ENCODE measurements at places on chromosomes 2 and 18. TPM values are rescaled to one million over a fixed set of nuclear protein-coding genes. Genes with fewer than 3 reads are reported as not detected.

Gene SERPINB13
- total RNA-seq = 228 TPM

GRCh38 chr2:196233021-196233804, 61.8 kb upstream of the STK17B start:
- no peak for DNase-seq
- no peak overlapping the region for H3K4me3 ChIP-seq
- no peaks in the 10 kb centered on the region for H3K36me3 ChIP-seq
- H3K27ac ChIP-seq = peak overlapping the region; percentile 91
- H3K27me3 ChIP-seq = no peaks in the 10 kb centered on the region

Gene LNPK
- total RNA-seq = 22.8 TPM

DNA sequence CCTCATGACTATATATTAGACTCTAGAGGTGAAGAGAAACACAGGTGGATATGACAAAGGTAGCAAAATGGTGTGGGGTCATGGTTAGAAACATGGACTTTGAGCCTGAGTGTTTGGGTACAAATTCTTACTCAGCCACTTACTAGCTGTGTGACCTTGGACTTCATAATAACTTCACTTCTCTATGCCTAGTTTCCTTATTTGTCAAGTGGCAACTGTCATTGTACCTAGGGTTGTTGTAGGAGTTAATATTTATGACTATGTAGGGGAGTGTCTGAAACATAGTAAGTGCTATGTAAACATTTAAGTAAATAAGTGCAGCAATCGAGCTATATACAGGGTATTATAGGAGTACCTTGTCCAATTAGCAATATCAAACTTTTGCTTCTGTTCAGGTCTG, 49.7 kb upstream of the RAPH1 start:
- DNase-seq = no peak
- H3K27ac ChIP-seq = peak overlapping the region; percentile 86
- peaks cover 41% of the 10 kb centered on the region for H3K4me1 ChIP-seq
- no peaks in the 10 kb centered on the region for H3K27me3 ChIP-seq

DNA sequence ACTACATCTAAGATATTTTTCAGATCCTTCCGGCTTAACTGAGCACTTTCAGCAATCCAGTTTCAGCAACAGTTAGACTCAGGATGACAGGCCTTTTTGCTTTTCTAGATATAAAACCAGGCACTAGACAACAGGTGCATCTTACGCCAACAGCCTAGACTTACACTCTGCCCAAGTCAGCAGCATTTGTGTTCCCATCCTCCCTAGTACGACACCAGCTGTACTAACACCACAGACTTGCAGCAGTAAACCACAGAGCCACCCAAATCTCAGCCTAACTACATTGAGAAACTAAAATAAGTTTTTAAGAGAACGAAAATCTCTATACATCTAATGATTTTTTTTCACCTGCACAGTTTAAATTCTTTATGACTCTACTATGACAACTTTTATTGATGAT, 89.9 kb upstream of the DNMT3A start:
- no peak overlapping the region for H3K27ac ChIP-seq
- H3K4me1 ChIP-seq = no peaks in the 10 kb centered on the region
- DNase-seq = no peak
- H3K4me3 ChIP-seq = no peak overlapping the region
- H3K27me3 ChIP-seq = no peaks in the 10 kb centered on the region

Gene ITPRIPL1
- 3.1 TPM for total RNA-seq

- H3K4me1 ChIP-seq = peaks cover 5% of the 10 kb centered on the region
- H3K36me3 ChIP-seq = no peaks in the 10 kb centered on the region
- no peak overlapping the region for H3K4me3 ChIP-seq
Observed at GRCh38 chr2:168559187-168559586, 103.1 kb downstream of the CERS6 start.

DNA sequence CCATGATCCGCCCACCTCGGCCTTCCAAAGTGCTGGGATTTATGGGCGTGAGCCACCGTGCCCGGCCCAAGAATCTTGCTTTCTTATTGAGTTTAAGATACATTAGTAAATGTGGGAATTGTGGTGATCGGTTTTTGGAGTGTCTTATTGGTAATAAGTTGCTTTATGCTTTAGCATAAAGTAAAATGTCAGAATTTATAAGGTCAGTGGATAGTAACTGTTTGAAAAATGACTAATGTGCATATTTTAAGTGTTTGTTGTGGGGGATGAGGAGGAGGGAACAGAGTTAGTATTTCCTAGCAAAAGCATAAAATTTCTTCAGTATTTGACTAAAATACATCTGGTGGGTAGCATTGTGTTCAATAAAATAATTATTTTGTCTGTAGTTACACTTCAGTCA, 77.4 kb downstream of the SLC39A10 start:
- H3K27ac ChIP-seq = no peak overlapping the region
- no peak for DNase-seq
- no peak overlapping the region for H3K4me3 ChIP-seq

Gene EFEMP1
- total RNA-seq = 11.2 TPM

Gene SGPP2
- total RNA-seq = 39.3 TPM

Gene FIGN
- total RNA-seq = 1.9 TPM

Gene BUB1
- 8.4 TPM for total RNA-seq

DNA sequence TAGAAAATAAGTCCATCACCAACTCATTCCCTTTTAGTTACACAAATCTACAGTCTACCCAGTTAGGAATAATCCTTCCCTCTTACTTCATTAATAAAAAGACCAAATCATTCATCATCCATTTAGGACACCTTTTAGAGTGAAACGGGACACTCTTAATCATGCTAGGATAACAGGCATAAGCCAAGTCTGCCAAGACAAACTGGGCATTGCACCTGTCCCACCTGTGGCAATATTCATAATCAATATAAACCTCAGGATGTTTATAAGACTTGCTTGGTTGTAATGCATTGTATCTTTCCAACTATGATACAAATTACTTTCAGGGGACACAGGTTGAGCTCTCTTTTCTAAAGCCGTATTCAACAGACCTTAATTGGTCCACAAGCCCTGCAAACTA, 82.7 kb upstream of the SH3BP4 start:
- H3K27me3 ChIP-seq = no peaks in the 10 kb centered on the region
- peaks cover 9% of the 10 kb centered on the region for H3K4me1 ChIP-seq
- DNase-seq = no peak
- no peak overlapping the region for H3K27ac ChIP-seq
- no peak overlapping the region for H3K4me3 ChIP-seq

Gene SP5
- total RNA-seq = 0.57 TPM

- H3K4me1 ChIP-seq = no peaks in the 10 kb centered on the region
- H3K36me3 ChIP-seq = no peaks in the 10 kb centered on the region
- H3K27me3 ChIP-seq = no peaks in the 10 kb centered on the region
- H3K27ac ChIP-seq = no peak overlapping the region
Observed at GRCh38 chr2:11998626-11999378, 252.4 kb downstream of the LPIN1 start.

Gene GALR1
- not detected for total RNA-seq

DNA sequence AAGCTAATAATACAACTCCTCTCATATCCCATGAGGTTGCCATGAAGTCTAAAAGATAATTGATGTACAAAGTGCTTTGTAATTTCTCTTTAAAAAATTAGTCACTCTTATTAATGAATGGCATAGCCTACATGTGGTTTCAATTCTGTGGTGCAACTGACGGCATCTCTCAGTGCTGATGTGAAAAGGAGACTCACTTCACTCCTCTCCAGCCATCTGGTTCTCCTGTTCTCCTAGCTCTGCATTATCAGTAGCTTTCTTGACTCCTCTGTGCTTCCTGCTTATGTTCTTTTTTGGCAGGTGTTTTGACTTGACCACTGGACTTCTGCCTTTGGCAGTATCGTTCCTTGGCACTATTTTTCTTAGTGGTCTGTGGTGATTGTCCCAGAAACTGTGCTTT, 134.9 kb upstream of the ZFP36L2 start:
- no peak overlapping the region for H3K4me3 ChIP-seq
- no peaks in the 10 kb centered on the region for H3K27me3 ChIP-seq
- H3K27ac ChIP-seq = no peak overlapping the region
- no peak for DNase-seq

Gene PPP4R3B
- 71.3 TPM for total RNA-seq

DNA sequence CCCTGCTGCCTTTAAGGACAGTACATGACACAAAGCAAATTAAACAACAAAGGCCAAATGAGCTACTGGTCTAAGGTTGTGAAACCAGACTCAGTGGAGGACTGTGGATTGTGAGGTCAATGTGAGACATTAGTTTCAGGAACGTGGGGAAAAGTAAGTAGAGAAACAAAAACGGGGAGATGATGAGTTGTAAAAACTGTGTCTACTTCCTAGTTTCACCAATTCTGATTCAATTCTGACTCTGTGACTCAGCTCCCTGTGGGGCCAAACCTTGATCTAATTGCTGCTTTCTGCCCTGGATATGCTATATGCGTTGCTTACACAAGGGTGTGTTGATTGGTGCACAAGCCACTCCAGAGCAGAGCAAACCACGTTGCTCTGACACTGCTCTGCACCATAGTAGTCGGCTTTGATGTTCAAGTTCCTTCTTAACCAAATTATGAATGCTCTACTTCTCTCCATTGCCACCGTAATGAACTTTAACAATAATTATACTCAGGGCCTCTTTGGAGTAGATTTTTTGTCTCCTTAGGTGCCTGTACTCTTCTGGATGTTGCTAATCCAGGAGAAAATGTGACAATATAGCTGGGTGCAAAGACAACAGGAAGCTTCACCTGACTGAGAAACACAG, 1640.1 kb upstream of the CELF4 start:
- no peak overlapping the region for H3K27ac ChIP-seq
- no peaks in the 10 kb centered on the region for H3K4me1 ChIP-seq
- H3K36me3 ChIP-seq = no peaks in the 10 kb centered on the region
- no peak for DNase-seq
- H3K4me3 ChIP-seq = no peak overlapping the region

- DNase-seq = no peak
- no peak overlapping the region for H3K4me3 ChIP-seq
- no peaks in the 10 kb centered on the region for H3K36me3 ChIP-seq
Observed at GRCh38 chr18:12302391-12303147, 5.5 kb upstream of the TUBB6 start.

GRCh38 chr2:120402508-120402907, 56.6 kb downstream of the INHBB start:
- no peaks in the 10 kb centered on the region for H3K36me3 ChIP-seq
- no peak for DNase-seq
- no peaks in the 10 kb centered on the region for H3K4me1 ChIP-seq
- H3K4me3 ChIP-seq = no peak overlapping the region
- H3K27me3 ChIP-seq = no peaks in the 10 kb centered on the region

Gene ABCB11
- total RNA-seq = not detected

GRCh38 chr2:205655779-205656456, 26.4 kb upstream of the NRP2 start:
- H3K4me3 ChIP-seq = no peak overlapping the region
- no peaks in the 10 kb centered on the region for H3K27me3 ChIP-seq
- no peaks in the 10 kb centered on the region for H3K36me3 ChIP-seq

DNA sequence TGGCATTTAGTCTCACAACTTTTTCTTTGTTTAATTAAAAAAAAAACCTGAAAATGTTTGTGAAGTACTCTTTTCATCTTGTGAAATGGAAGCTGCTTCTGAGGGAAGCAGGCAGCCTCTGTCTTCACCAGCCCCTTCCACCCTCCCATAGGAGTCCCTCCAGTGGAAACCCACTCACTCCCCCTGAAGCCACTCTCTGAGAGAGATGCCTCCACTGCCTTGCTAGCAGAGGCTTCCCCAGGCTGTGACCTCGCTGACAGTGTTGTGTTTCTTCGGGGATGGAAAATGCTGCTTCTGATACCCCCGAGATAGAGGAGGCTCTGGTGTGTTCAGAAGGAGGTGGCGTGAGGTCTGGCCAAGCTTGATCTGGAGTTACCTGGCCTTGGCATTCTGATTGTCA, 59.9 kb downstream of the SH3RF3 start:
- H3K27me3 ChIP-seq = no peaks in the 10 kb centered on the region
- no peak for DNase-seq
- no peak overlapping the region for H3K27ac ChIP-seq
- H3K4me1 ChIP-seq = no peaks in the 10 kb centered on the region
- H3K36me3 ChIP-seq = no peaks in the 10 kb centered on the region

DNA sequence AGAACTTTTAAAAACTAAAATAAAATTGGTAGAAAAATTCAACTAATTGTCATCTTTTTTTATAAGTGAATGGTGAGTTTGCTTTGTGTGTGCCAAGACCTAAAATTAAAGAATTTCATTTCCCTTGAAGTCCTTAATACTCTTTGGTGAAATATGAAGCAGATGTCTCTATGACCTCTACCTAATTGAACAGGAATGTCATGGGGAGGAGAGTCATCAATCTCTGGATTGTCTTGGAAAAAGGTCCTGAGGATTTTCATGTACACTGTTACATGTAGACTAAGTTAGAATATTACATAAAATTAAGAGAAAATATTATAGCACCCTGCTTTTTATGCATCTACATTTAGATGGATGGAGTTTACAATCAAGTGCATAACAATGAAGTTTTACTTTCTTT, 177.9 kb upstream of the LRP1B start:
- H3K4me1 ChIP-seq = no peaks in the 10 kb centered on the region
- no peak overlapping the region for H3K27ac ChIP-seq
- H3K36me3 ChIP-seq = no peaks in the 10 kb centered on the region

Gene DYNC1I2
- 105 TPM for total RNA-seq

Gene PELI1
- 23.7 TPM for total RNA-seq

GRCh38 chr18:35344736-35345459, 678 bp upstream of the ZNF24 start:
- no peak for DNase-seq
- peak overlapping the region; percentile 99 for H3K27ac ChIP-seq
- no peaks in the 10 kb centered on the region for H3K36me3 ChIP-seq
- H3K4me3 ChIP-seq = peak overlapping the region; percentile 95

Gene IL36RN
- 5.0 TPM for total RNA-seq

DNA sequence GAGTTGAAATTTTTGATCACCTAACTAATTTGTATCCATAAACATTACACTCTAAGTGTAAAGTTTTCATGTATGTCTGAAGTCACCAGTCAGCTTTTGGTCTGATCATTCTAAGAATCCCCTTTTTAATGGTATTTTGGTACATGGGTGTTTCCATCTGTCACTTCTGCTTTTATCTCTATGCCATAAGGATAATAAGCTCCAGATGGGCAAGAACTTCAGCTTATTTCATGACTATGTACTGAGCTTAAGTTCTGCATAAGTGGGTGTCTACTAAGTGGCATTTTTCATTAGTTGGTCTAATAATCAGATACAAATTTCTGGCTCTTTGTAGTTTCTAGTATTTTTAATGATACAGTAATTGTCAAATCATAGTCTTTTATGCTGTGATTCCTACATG, 20.4 kb downstream of the UBXN4 start:
- H3K27me3 ChIP-seq = no peaks in the 10 kb centered on the region
- no peak for DNase-seq
- H3K4me3 ChIP-seq = no peak overlapping the region
- H3K36me3 ChIP-seq = peaks cover 99% of the 10 kb centered on the region
- H3K4me1 ChIP-seq = no peaks in the 10 kb centered on the region

Gene CAPN14
- 124 TPM for total RNA-seq

Gene GDF7
- 0.26 TPM for total RNA-seq

DNA sequence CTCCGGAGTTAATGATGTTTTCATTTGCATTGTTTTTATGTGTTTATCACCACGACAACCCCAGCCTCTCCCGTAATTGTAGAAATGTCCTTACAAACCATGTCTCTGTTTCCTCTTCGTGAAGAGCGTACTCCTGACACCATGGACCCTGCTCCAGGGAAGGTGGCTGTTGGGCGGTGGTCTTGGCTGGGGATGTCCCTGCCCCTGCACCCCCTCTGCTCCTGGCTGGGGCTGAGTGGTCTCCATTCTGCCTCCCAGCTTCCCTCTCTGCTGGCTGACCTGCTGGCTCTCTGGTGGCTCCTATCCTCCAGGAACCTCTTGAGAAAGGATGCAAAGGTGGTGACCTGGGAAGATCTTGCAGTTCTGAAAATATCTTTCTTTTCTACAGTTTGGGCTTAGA, 81.1 kb downstream of the ASB1 start:
- no peaks in the 10 kb centered on the region for H3K36me3 ChIP-seq
- H3K4me3 ChIP-seq = no peak overlapping the region
- no peaks in the 10 kb centered on the region for H3K27me3 ChIP-seq
- H3K27ac ChIP-seq = no peak overlapping the region
- H3K4me1 ChIP-seq = no peaks in the 10 kb centered on the region

All from esophagus squamous epithelium (tissue), 5 donors.